ENCODE measurements at places on chromosomes 7 and 10.

DNA sequence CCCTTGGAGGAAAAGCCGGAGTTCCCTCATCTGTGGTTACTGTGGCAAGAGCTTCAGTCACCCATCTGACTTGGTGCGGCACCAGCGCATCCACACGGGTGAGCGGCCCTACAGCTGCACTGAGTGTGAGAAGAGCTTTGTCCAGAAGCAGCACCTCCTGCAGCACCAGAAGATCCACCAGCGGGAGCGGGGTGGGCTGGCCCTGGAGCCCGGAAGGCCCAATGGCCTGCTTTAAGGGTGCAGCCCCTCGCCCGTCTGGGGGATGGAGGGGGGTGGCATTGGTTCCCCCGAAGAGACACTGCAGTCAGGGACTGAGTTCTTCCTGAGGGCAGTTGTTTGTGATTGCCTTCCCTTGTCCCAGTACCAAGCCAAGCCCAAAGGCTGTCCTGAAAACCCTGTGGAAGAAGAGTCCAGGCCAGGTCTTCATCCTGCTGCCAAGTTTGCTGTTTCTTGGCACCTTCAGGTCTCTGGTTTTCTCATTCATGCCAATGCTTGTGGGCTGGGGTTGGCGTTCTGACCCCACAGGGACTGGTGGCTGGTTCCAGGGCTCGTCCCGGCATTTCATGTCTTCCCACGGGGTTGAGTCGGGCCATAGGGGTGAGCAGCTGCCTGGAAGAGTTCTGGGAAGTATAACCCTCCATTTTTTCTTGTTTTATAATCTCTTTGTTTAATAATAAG lies 7.7 kb upstream of the ZNF783 start:
- DNase-seq: no peak

DNA sequence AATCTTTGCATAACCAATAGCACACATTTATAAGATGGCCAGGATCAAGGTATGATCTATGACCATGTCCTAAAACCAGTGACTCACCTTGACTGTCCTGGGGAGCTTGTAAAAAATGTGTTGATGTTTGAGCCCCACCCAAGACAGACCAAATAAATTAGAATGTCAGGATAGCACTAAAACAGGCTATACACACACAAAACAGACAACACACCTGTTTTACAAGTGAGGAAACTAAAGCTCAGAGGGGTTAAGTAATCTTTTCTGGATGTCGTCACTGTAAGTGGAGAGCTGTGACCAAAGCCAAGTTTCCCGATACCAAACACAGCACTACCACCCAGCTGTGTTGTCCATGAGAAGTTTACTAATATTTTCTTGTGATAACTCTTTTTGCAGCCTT lies 84.5 kb downstream of the AVL9 start:
- DNase-seq: no peak

GRCh38 chr10:94631077-94631875 lies 52.3 kb upstream of the CYP2C18 start:
- no peak for DNase-seq

- DNase-seq: no peak
These were observed 61.4 kb upstream of the ABCB5 start for GRCh38 chr7:20554072-20554471.
